Calu3 (cell line): ENCODE measurements at places on chromosomes 11 and 22.

DNA sequence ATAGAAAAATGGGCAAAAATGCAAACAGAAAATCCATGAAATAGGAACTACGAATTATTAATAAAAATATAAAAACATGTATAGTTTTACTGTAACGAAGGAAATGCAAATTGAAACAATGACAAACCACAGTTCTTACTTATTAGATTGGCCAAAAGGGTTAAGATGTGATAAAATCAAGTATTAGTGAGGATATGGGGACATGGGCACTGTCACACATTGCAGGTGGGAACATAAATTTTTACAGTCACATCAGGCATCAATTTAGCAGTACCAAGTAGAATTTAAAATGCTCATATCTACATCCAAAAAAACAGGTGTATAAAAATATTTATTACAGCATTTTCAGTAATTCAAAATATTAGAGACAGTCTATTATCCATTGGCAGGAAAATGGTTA lies 353.2 kb upstream of the API5 start:
- DNase-seq: no peak

GRCh38 chr11:118911880-118912741 lies 13.6 kb downstream of the BCL9L start:
- DNase-seq: peak; percentile 86

DNA sequence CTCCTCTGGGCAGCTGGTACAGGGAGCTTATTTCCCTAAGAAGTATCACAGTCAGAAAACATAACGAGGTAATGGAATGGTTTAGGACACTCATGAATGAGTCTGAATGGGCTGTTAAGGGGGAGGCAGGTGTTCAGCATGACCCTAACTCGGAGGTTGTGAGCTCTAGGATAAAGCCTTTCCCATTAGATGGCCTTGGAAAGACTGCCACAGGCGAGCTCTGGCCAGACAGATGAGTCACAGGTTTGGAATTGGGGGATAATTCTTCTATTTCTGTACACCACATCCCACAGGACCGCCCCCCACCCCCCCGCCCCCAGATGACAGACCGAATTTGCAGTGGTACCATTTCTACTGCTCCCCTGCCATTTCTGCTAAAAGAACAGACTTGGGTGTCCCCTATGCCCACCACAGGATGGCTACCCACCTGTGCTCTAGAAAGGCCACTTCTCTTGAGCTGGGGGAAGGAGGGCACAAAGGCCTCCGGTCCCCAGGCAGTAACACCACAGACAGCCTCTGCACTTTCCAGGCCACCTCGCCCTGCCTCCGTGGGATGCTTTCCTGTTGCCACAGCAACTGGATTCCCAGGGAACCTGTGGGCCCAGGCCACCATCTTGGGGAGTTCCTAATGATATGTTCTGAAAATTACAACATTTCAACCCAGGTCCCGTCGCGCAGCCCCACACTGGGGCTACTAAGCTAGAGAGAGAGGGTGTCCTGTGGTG lies 76.7 kb downstream of the TRIM29 start:
- no peak for DNase-seq

GRCh38 chr22:41636467-41636866 lies 15.4 kb downstream of the XRCC6 start:
- no peak for DNase-seq

DNA sequence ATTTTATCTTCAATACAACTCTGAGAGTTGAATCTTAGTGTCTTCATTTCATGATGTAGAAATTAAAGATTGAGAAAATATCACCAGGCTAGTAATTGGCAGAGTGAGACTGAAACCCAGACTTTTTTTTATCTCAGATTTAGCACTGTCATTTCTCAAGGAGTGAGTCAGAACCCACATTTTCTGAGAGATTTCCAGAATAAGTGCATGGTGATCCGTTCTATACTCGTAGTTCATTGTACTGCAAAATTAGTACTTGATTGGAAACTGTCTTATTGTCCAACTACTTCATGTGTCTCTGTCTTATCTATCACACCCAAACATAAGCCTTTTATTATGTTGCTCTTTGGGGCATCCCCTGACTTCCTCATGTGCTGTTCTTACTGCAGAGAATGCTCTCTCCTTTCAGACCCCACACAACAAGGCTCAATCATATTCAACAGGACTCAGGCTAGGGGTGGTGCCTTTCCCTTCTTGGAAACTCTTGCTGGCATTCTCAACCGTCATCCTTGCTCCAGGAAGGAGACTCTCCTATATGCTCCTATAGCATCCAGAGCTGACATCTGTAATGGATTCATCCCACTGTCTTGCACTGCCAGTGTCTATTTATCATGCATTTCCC lies 76.7 kb upstream of the BLID start:
- no peak for DNase-seq

- DNase-seq: no peak
Measured at GRCh38 chr11:34706709-34707461, 86.0 kb downstream of the EHF start.

- no peak for DNase-seq
Measured at GRCh38 chr22:43207849-43208702, 21.1 kb upstream of the TTLL12 start.

- DNase-seq: peak; percentile 49
Measured at GRCh38 chr11:118415739-118416068, 14.3 kb downstream of the ATP5MG start.

- peak; percentile 92 for DNase-seq
Measured at GRCh38 chr22:17785185-17786184, 11.2 kb upstream of the BID start.

DNA sequence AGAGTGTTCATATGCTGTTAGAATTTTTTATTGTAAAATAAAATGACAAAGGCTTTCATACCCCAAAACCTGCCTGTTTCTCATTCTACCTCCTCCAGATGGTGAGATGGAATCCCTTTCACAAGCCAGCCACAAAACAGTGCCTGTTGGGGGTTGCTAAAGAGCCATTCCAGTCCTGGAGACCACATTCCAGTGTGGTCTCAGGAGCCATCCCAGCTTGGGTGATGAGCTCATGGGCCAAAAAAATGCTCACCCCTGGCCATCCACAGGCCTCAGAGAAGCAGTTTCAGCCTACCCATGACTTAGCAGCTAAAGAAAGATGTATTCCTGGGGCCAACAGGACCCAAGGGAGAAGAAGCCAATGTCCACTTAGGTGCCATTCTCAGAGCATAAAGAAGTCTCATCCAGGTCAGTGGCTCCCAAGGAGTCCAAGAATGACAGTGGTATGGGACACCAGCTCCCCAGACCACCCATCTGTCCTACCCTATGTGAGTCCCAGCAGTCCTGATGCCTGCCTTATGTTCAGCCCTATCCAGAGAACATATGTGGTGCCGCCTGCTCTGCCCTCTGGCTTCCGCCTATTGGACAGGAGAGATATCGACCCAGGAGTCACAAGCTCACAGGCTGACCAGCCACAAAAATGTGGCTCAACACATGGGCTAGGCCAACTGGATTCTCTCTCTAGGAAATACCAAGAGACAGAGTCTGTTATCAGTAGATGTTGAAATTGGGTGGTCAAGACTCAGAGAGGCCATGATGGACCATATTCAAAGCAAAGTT lies 26.4 kb downstream of the C11orf91 start:
- no peak for DNase-seq

DNA sequence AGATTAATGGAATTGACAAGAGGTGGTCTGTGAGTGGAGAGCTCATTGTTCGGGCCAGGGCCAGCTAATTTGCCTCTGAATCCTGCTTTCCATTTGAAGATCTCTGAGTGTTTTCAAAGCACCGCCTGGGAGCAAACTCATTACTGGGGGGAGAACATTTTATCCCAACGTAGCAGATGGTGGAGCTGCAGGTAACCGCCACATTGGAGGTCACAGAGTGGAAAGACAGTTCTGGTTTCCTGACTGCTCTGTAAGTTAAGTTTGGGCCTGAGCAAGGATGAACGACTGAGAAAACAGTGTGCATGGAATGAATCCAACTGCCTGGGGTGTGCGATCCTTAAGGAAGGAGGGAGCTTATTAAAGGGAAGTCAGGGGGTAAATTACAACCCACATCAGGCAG lies 30.5 kb downstream of the LMO2 start:
- DNase-seq: no peak

- peak; percentile 45 for DNase-seq
Measured at GRCh38 chr11:71139516-71140205, 112.7 kb downstream of the SHANK2 start.
